Left renal cortex interstitium (tissue), 4 donors: ENCODE measurements at places on chromosomes 12 and 14. TPM values are rescaled to one million over a fixed set of nuclear protein-coding genes. Genes with fewer than 3 reads are reported as not detected.

DNA sequence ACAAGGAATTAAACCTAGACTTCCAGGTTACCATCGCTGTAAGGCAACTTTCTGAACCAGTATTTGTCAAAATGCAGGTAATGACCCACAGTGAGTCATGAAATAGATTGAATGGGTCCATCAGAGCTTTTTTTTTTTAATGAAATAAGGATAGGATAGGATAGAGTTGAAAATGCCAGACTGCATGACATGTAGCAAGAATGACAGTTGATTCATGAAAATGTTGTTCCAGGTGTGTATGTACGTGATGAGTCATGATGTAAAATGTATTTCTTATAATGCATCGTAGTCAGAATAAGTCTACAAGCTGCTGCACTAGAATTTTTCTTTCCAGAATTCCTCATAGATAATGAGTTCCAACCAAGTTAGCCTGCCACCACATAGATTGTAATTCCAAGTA is 184.4 kb upstream of the BCL2L14 start:
- DNase-seq, result no peak

DNA sequence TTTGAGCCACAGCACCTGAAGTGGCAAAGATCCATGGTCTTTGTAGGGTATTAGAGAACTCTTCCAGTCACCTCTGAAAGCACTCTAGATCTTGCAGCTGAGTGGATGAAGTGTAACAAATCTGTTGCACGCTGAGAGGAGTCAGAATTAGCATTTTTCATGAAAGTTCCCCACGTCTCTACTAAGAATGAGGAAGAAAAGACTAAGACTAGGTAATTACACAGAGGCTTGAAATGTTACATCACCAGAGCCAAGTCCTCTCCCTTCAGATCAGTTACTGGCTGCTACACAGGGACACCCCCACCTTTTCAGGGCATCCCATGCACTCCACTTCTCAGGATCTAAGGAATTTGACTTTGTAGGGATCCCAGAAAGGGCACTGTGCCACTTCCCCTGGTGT is 98.6 kb upstream of the FKBP4 start:
- no peak for DNase-seq

DNA sequence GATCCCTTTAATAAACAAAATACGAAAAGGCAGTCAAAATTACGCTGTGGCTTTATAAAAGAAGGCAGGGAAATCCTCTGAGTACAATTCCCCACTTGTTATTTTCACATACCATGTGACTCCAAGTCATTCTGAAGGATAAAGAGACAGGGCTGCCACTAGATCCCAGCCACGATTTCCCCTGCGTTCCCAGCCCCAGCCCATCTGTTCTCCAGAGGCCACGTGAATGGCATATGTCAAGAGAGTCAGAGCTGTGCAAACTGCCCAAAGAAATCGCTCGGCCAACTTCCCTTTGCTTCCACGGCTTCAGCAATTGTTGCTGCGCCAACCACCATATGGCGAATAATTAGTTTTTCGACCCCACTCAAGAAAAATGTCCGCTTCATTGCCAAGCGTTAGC is 161.3 kb downstream of the C12orf42 start:
- no peak for DNase-seq

- DNase-seq, result no peak
Observed at GRCh38 chr14:103846543-103847450, 578 bp downstream of the PPP1R13B start.

GRCh38 chr12:123748661-123749060 is 13.4 kb upstream of the DNAH10 start:
- DNase-seq, result no peak

DNA sequence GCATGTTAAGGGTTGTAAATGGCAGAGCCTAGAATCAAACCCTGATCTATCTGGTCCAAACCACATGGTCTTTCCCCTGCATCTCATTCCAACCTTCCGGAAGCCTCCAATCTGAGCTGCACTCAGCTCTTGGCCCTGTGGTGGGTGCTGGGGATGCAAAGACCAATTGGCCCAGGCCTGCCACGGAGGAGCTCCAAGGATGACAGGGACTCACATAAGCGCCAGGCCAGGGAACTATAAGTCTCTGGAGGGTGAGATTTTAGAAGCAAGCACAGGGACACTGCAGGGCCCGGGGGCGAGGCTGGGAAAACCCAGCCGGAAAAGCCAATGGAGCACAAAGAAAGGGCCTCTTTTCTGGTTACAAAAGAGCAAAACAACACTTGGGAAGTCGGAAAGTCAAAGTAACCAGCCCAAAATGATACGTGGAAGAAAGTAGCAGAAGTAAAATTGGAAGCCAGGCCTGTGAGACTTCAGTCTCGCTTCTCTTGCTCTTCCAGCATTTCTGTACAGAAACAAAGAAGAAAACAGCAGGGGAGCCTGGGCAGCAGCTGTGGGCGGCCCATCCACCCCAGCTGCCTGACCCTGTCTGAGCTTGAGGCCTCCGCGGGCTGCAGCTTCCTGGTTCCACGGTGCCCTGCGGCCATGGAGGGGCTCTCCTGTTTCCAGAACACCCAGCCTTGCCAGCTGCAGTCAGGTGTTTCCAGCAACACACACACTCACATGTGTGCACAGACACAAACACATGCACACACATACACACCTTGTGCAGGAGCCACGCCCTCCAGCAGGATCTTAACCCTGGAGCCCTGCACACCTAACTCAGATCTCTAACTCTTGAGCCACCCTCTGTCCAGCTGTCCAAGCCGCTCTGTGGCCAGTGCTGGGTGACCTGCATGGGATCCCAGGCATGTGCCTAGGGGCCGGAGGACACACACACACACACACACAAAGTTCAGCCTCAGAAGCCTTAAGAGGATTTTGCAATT is 178.2 kb downstream of the BCL11B start:
- DNase-seq, result no peak

GRCh38 chr14:31025367-31026076 is at the start of gene AP4S1:
Gene AP4S1, plus strand, starts transcription at chr14:31025649. Its CDS starts 40,548 bp downstream, at chr14:31066197.
- DNase-seq, result peak; percentile 45

DNA sequence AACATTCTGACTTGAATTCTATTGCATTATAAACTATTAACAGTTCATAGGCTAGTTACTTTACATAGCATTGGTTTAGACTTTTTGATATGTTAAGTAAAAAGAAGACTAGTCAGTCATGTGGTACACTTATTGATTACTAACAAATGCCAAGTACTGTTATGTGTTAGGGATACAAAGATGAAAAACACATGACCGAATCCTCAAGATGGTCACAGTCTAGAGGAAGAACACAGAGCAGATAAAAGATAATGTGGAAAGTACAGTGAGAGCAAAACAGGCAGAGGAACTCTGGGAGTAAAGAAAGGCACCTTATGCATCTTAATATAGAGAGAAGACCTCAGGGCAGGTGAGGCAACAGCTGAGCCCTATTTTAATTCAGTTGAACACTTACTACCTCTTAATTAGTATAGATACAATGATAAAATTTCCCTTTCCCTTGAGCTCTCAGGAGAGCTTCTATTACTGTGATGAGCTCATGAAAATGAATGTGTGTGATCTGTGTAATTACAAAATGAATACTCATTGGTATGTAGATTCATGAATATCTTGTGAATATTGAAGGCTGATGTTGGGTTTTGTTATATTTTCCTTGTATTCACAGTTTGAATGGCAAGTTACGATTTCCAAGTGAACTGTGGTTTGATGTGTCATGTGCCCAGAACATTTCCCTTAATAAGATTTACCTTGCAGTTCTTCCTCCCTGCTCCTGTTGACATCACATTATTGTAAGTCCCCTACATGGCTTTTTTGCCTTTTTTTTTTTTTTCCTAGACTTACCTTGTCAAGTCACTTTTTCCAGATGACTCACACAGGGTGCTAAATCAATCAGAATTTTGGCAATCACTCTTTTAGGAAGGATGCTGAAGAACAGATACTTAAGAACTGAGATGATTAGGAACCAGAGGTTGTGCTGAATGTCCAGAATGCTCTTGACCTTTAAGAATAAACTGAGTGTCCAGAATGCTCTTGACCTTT is 29.5 kb upstream of the MSRB3 start:
- no peak for DNase-seq

DNA sequence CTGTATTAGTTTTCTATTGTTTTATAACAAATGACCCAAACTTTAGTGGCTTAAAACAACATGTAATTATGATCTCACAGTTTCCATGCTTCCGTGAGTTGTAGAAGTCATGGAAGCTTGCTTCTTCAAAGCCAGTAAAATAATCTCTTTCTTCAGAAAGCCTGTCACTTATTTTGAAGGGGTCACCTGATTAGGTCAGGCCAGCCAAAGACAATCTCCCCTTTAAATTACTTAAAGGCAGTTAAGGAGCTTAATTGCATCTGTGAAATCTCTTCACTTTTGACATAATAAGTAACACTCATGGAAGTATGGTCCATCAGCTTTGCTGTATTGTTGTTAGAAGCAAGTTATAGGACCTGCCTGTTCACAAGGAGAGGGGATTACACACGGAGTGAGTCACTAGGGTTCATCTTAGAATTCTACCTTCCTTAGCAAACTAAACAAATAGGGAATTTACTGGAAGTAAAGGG is 89.8 kb downstream of the FAR2 start:
- DNase-seq, result no peak

DNA sequence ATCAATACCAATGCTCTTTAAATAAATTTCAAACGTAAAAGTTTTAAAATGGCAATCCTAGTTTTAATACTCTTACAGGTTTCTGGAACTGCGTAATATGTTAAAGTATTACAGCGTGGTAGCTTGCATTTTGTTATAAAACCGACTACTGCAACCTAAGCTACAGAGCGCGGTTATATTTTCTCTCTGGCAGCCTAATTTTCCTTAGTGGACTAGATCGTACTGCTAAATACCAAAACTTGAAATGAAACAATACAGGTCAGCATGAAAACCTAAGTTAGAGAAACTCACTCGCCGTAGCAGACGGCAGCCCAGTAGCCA is 1.2 kb downstream of the CCDC92 start:
- no peak for DNase-seq

DNA sequence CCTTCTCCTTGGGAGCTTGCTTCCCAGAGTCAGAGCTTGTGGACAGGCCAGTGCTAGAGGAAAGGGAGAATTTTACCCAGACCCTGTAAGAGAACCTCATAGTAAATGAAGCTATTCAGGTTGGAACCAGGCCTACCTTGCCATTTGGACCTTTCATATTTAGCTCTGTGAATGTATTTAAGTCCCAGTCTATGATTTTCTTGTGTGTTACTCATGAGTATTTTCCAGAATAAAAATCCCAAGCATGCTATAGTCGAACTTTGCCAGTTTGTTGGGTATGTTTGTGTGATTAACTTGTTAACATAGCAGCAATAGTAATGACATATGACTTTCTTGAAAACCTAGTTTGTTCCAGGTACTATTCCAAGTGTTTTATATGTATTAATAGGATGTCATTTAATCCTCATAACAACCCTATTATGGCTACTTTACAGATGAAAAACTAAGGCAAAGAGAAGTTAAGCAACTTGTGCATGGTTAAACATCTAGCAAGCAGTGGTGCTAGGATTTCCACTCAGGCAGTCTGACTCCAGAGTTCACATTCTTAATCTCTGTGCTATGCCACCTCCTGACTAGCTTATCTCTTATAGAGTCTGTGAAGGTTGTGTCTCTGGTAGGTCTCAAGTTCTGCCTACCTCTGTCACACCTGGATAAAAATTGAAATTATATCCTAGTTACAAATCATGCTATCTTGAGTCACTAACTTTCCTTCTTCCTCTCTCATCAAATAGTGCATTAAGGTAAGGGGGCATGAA is 47.9 kb upstream of the GARIN2 start:
- DNase-seq, result no peak

- peak; percentile 76 for DNase-seq
Observed at GRCh38 chr14:49861699-49862088, 9.1 kb upstream of the NEMF start.

DNA sequence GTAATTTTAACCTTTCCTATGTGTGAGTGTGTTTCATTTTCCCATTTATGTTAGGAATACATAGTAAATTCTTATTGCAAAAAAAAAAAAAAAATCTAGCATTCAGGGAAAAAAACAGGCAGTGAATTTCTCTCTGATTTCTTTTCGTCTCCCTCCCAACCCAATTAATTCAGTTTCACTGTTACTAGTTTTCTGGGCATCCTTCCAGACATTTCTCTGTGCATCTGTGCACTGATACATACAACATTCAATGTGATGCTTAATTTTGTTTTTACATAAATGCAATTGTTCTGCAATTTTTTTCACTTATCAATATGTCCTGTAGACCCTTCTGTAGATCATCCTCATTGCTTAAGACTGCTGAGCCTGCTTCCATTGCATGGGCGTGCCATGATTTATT is 694.3 kb upstream of the TBX3 start:
- DNase-seq, result no peak

DNA sequence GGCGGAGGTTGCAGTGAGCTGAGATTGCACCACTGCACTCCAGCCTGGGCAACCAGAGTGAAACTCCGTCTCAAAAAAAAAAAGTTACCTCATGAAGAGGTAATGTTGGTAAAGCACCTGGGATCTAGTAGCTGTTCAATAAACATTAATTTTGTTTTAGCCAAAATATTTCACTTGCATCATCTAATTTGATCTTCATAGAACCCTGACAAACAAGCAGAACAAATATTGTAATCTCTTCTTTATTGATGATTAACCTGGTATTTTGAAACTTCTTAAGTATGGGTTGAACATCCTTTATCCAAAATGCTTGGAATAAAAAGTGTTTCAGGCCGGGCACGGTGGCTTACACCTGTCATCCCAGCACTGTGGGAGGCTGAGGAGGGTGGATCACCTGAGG is 149.0 kb upstream of the AMIGO2 start:
- no peak for DNase-seq

- no peak for DNase-seq
Observed at GRCh38 chr14:68622856-68623255, 170.0 kb downstream of the ZFP36L1 start.

The SYNE3 gene
- polyA plus RNA-seq, result 2.8 TPM

The TOGARAM1 gene
- 27.6 TPM for polyA plus RNA-seq

The SERPINA4 gene
- polyA plus RNA-seq, result 1.1 TPM

The MIP gene
- 0.38 TPM for polyA plus RNA-seq

The SIX4 gene
- polyA plus RNA-seq, result 7.7 TPM

The FOXN4 gene
- polyA plus RNA-seq, result 1.1 TPM

The CBLN3 gene
- 3.5 TPM for polyA plus RNA-seq

The PCNX1 gene
- 42.8 TPM for polyA plus RNA-seq

The PRICKLE1 gene
- 55.7 TPM for polyA plus RNA-seq
